HEK293T (cell line): ENCODE measurements at places on chromosomes 5 and 9.

DNA sequence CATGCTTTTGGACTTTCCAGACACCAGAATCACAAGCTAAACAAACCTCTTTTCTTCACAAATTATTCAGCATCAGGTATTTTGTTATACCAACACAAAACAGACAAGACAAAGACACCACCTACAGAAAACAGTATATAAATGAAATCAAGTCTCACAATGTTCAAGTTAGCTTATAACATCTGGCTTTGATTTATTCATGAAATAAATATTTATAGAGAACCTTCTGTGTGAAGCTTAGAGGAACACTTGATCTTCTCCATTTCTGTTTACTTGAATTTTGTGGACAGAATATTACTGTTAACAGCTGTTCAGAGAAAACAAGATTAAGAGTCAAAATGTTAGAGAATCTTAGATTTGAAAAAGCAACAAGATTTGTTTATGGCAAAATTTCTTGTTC, 137.4 kb upstream of the PRR16 start:
- no peak for DNase-seq

DNA sequence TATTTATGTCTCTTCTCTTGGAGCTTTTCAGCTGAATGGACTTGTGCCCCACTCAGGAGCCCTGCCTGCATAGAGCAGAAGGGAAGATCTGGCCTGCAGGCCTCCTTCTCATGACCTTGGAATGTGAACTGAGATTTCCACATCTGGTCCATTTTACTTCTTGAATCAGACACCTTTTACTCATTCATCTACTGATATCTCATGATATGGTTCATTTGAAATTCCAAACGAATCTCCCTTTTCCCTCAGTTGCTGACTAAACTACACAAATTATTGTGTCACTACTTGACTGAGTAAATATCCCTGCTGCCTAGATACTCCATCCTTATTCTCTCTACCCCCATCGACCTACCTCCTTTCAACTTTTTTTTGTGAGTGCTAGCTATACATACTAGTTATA, 138.7 kb downstream of the PLCXD3 start:
- DNase-seq = no peak

- peak; percentile 27 for DNase-seq
These were observed 52.3 kb upstream of the CNTLN start for GRCh38 chr9:17082343-17083064.

- DNase-seq = no peak
These were observed 297 bp downstream of the LCN8 start for GRCh38 chr9:136757751-136758140.

GRCh38 chr5:52738095-52738506, 49.6 kb upstream of the ITGA1 start:
- no peak for DNase-seq

GRCh38 chr9:94787266-94787665, 60.8 kb downstream of the AOPEP start:
- no peak for DNase-seq

- DNase-seq = no peak
These were observed 16.3 kb upstream of the OLFM1 start for GRCh38 chr9:135070964-135071735.

GRCh38 chr5:81397176-81397575, 3.2 kb upstream of the ACOT12 start:
- no peak for DNase-seq

- DNase-seq = peak; percentile 61
These were observed 353 bp downstream of the SH3PXD2B start for GRCh38 chr5:172453986-172454357.

DNA sequence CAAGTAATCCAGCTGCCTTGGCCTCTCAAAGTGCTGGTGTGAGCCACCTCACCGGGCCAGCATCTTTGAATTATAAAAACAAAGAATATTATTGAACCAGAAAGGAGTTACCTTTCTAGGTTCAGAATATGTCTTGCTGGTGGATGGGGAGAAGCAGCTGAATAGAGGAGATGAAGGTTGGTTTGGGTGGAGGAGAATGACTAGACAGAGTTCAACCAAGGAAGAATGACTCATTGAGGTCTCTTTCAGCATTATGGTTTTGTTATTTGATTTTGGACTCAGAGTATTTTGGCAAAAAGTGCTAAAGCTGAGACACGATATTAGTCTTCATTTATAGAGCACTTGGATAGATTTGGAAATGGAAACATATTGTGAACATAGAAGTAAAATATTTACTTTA, 75.2 kb upstream of the MPDZ start:
- DNase-seq = no peak

GRCh38 chr5:104375345-104375744, 812.8 kb upstream of the NUDT12 start:
- DNase-seq = no peak

DNA sequence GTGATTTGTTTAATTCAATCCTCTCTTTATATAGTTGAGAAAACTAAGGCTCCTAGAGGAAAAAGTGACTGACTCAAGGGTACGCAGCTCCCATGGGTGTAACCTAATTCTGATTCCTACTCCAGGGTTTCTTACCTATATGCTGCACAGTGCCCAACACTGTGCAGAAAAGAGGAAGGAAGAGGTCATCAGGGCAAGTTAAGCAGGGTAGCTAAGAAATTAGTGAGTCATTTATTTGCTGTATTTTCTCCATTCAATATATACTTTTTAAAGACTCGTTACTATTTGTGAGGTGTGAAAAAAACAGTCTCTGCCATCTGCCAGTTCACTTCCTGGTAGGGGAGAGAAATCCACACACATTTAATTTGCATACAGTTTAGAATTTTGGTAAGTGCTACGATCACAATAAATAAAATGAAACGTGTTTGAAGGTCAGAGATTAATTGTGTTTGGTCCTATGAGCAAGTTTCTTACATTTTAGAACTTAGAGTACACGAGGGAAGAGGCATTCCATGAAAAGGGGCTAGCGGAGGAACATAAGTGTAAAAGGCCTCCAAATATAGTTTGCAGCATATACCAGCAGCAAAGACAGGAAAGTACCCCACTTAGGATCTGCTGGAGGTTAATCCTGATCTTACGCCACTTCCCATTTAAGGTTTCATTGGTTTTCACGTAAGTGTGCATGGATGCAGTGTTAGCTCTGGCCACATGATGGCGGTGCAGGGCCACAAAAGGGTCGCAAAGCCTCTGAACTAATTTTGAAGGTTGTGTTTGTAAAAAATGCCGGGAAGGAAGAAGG, 59.9 kb upstream of the TLR4 start:
- DNase-seq = peak; percentile 55

- no peak for DNase-seq
These were observed 137.3 kb upstream of the SGCD start for GRCh38 chr5:156189628-156190027.

GRCh38 chr9:70563431-70564204, 149.2 kb upstream of the KLF9 start:
- DNase-seq = no peak

GRCh38 chr5:5306696-5307095, 115.8 kb upstream of the ICE1 start:
- no peak for DNase-seq

DNA sequence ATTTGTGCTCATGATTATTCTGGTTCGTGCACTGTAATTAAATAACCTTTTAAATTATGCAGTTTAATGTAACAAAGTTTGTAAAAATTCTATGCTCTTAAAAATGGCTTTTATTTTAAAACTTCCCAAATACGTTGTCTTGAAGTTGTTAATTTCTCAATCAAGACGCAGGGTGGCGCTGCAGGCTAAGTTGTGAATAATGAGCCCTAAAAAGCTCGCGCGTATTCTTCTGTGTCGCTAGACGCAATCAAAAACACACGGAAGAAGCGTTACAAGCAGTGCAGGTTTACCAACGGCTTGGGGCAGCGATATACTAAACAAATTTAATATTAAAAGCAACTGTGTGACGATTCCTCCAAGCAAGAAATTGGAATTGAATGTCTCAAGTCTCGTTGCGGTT, at the start of gene PCDHB4:
PCDHB4 (plus strand) TSS at position 256 of the 400 bp plus-strand sequence. CDS start 181 bp downstream, outside the sequence.
- DNase-seq = no peak

- DNase-seq = no peak
These were observed 3.1 kb downstream of the MAN2A1 start for GRCh38 chr5:109692852-109693251.

DNA sequence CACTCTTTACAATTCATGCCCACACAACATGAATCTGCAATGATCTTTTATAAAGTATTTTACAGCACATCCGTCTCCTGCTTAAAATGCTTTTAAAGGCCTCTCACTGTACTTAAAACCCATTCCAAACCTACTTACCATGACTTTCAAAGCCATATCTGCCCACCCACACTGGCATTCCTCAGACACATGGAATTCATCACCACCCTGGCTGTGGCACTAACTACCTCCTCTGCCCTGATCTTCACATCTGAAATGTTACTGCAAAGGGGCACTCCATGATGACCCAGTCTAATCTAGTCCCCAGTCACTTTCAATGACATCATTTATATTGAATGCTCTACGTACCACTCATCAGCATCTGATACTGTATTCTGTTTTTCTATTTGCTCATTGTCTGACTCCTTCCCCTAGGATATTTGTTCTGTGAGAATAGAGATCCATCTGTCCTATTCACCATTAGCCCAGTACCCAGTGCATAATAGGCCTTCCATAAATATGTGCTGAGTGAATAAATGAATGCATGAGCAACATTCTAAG, 193.2 kb upstream of the KIF2A start:
- no peak for DNase-seq

GRCh38 chr5:72107901-72108201, 576 bp downstream of the MAP1B start:
- DNase-seq = peak; percentile 32

- DNase-seq = no peak
These were observed 629.0 kb upstream of the PTPRD start for GRCh38 chr9:11241779-11242178.
